Natural killer cell treated with Interleukin-12 subunit alpha and Interleukin-12 subunit beta and Interleukin-15 and Interleukin-18, amount 100 ng/mL, for 72 hours (primary cell): ENCODE measurements at places on chromosomes 6 and 20. TPM values are rescaled to one million over a fixed set of nuclear protein-coding genes. Genes with fewer than 3 reads are reported as not detected.

DNA sequence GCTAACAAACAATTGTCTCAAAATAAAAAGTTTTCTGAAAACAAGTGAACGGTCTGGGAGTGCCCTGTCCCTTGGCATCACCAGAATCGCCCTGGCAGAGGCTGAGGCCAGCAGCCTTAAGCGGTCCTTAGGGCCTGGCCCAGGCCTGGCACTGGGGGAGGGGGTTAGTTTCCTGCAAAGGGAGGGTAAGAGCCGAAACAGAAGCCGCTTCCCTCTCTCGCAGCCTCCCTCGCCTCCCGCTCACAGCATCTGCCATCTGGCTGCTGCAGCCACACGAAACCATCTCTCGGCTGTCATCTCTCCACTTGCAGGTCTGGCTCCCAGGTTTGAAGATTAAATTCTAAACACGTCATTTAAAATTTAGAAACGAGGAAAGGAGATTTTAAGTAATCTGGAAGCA, 31.5 kb downstream of the PMEPA1 start:
- H3K27ac ChIP-seq: no peak overlapping the region
- H3K27me3 ChIP-seq: peaks cover 33% of the 10 kb centered on the region
- H3K36me3 ChIP-seq: no peaks in the 10 kb centered on the region

The WFDC5 gene
- total RNA-seq: not detected

The HAO1 gene
- total RNA-seq: not detected

The CD24 gene
- not detected for total RNA-seq

The SLC35F1 gene
- total RNA-seq: not detected

The BEND3 gene
- total RNA-seq: 3.0 TPM

DNA sequence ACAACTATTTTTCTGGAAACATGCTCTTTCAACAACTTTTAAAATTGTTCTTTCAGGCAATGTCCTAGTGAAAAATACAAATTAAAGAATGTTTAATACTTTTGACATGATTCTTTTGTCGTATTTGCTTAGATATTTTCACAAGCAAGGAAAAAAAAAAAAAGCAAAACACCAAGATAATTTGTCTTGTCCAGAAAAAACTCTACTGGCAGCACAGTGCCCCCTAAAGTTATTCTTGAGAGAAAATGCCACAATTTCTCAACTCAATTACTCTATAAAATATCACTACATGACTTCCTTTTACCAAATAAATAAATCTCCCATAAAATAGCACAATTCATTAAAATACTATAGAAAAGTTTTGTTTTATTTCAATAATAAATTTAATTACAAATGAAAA, 652.5 kb upstream of the EPHA7 start:
- no peaks in the 10 kb centered on the region for H3K27me3 ChIP-seq
- DNase-seq: no peak
- H3K27ac ChIP-seq: no peak overlapping the region

GRCh38 chr6:114714836-114715507, 372.1 kb upstream of the HS3ST5 start:
- no peak overlapping the region for H3K4me3 ChIP-seq
- peaks cover 4% of the 10 kb centered on the region for H3K36me3 ChIP-seq
- DNase-seq: no peak
- no peak overlapping the region for H3K27ac ChIP-seq
- H3K27me3 ChIP-seq: no peaks in the 10 kb centered on the region

DNA sequence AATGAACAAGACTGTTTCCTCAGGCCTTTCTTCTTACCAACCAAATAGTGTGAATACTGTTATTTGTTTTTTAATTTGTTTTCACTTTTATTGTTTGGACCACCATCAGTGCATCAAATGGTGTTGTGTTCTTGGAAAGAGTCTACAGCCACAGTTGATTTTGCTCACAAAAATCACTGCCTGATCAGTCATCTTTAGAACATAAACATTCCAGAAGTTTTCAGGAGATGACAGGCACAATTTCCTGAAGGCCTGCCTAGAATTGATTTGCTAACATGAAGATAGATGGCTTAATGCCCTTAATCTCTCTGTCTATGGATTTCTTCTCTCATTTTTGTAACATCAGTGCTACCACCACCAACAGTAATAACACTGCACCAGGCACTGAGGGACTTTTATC, 13.5 kb downstream of the IL22RA2 start:
- H3K27ac ChIP-seq: peak overlapping the region; percentile 10
- H3K36me3 ChIP-seq: peaks cover 31% of the 10 kb centered on the region
- no peak overlapping the region for H3K4me3 ChIP-seq
- H3K4me1 ChIP-seq: peaks cover 35% of the 10 kb centered on the region
